ENCODE measurements at places on chromosomes 11 and 22.

GRCh38 chr11:24386546-24387397 is 110.1 kb upstream of the LUZP2 start:
- no peak for DNase-seq

- DNase-seq = no peak
These were observed 1031.1 kb downstream of the TBC1D22A start for GRCh38 chr22:47793304-47794101.

- no peak for DNase-seq
These were observed 1.7 kb downstream of the ZBTB16 start for GRCh38 chr11:114061048-114061680.

- no peak for DNase-seq
These were observed 76.4 kb downstream of the KCNQ1 start for GRCh38 chr11:2521081-2521732.

- DNase-seq = no peak
These were observed 8.4 kb downstream of the CLDN5 start for GRCh38 chr22:19515654-19516377.

- DNase-seq = no peak
These were observed 22.6 kb downstream of the FADD start for GRCh38 chr11:70225681-70226177.

- DNase-seq = no peak
These were observed 49.7 kb downstream of the CD82 start for GRCh38 chr11:44615041-44615755.

GRCh38 chr11:32068134-32068870 is 22.6 kb upstream of the RCN1 start:
- DNase-seq = no peak

- no peak for DNase-seq
These were observed 417.9 kb upstream of the DDI1 start for GRCh38 chr11:103618528-103618927.

DNA sequence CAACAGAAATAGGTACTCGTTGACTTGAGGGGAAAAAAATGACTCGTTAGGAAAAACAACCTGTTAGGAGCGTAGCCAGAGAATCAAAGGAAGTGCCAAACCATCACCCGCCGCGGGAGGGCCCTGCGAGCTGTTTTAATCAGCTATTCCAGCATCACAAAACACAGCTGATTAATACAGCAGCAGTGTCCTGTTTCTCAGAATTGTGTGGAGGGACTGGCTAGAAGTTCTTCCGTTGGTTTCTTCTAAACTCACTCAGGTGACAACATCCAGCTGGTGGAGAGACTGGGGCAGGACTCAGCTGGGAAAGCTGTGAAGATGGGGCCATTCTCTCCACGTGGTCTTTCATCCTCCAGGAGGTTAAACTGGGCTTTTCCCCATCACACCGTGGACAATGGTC is 28.0 kb downstream of the HSPA8 start:
- DNase-seq = no peak

DNA sequence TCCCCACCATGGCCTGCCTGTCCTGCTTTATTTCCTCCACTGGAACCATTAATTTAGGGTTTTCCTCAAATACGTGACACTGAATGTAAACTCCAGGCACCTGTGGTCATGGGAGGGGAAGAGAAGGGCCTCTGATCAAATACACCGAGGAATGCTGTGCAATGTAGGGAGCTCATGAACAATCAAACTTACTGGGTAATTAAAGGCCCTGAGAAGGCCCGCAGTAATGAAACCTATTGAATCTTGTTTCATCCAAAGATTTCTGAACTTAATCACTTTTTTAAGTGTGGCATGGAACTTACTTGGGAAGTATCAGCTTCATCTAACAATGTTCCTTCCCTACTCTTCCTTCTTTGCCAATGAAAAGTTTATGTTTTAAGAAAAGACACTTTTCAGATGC is 299.8 kb downstream of the MIAT start:
- DNase-seq = no peak

GRCh38 chr11:36392196-36392595 is 96.1 kb downstream of the PRR5L start:
- no peak for DNase-seq

DNA sequence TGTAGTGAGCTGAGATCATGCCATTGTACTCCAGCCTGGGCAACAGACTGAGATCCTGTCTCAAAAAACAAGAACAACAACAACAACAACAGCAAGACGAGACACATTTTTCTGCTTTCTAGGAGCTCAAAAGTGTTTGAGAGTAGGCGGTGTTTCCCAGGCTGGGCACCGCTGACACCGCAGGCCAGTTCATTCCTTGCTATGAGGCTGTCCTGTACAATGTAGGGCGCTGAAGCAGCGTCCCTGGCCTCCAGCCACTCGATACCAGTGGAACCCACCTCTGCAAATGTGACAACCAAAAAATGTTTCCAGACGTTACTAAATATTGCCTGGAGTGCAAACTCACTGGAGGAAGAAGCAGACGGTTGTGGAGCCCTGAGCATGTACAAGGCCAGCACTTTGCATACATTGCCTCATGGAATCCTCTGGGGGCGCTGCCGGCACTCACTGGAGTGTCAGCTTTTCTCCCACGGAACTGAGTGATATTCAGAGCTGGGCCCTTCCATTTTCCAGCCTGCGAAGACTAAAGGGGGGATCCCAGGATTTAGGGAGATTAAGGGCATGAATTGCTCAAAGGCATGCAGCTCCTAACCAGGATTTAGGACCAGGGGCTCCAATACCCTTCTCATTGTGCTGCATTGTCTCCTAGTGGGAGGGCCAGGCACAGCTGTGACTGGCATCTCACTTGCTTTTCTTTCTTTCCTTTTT is 5.8 kb upstream of the MIEF1 start:
- DNase-seq = no peak

- DNase-seq = no peak
These were observed 807 bp downstream of the TRIM3 start for GRCh38 chr11:6472934-6473333.

DNA sequence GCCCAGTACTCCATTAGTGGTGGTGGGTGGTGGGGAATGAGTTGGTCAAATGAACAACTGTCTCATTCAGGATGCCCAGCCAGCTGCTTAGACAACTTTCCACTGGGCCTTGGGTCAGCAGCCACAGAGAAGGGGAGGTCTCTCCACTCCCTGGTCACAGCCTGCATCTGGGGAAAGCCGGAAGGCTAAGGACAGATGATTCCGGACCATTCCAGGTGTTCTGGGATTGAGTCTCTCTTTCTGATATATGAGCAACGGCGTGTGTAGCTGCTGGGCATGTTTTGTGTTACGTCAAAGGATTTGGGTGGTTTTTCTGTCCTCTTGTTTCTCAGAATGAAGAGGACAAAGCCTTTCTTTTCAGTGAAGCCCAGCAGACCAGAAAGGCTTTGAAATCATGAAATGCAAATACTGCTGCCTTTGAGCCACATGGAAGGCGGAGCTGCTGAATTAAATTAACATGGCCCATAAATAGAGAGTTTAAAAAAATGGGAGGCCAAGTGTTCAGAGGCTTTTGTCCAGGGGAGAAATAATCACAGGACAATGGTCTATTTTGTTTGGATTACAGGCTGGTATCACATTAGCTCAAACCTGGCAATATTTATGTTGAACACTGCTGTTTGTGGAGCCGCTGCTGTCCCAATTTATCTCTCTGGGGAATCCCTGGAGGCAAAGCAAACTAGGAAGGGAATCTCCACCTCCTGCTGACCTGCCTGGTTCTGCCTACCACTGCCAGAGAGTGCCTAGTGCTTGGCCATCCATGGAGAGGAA is 234.4 kb upstream of the E2F8 start:
- DNase-seq = no peak

GRCh38 chr22:20524004-20524481 is 16.6 kb downstream of the MED15 start:
- DNase-seq = no peak

DNA sequence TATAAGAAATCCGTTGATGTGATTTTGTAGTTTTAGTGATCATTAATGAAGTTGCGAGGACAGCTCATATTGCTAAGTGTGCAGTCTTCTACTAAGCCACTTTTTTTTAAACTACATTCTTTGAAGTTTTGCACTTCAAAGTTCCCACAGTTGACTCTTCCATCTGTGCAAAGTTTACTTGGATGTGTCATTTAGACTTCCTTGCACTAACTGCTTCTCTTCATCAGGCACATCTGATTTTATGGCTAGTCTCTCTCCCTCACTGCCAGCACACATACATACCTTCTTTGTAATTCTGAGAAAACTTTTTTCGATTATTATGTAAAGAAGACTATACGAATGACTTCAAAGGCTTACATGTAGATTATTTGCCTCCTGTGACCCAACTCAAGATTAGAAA is 250.0 kb downstream of the DYNC2H1 start:
- no peak for DNase-seq

DNA sequence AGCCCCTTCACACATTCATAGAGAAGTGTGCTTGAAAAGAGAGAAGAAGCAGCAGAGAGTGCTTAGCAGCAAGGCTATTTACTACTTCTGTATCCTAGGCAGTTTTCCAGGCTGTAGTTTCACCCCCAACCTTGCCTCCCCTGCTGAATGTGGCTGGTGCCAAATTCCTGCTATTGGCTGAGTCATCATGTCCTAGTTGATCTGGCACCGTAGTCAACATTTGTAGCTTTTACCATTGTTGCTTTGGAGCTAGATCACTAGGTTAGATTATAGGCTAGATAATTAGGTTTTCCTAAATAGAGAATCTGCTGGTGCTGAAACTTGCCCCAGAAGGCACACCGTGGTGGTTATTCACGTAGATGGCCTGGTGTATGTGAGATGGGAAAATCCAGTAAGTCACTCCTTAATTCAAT is 32.7 kb downstream of the ARHGAP42 start:
- DNase-seq = no peak

- DNase-seq = no peak
These were observed 489 bp downstream of the RNF214 start for GRCh38 chr11:117232911-117233409.

- DNase-seq = no peak
These were observed 551.8 kb downstream of the NTM start for GRCh38 chr11:131922220-131922619.

All from stimulated activated CD8-positive, alpha-beta memory T cell treated with anti-CD3 and anti-CD28 coated beads, Interleukin-7, amount 100 ng/mL, for 1 hour (primary cell).